ENCODE measurements at places on chromosomes 1 and 21. TPM values are rescaled to one million over a fixed set of nuclear protein-coding genes. Genes with fewer than 3 reads are reported as not detected.

The AMY2A gene
- 3.9 TPM for polyA plus RNA-seq

The SPATA1 gene
- polyA plus RNA-seq: 0.18 TPM

The NPPA gene
- polyA plus RNA-seq: 40.6 TPM

The CHIA gene
- 0.03 TPM for polyA plus RNA-seq

The NUP210L gene
- 0.02 TPM for polyA plus RNA-seq

The IL20 gene
- polyA plus RNA-seq: 0.67 TPM

The ALX3 gene
- polyA plus RNA-seq: 0.07 TPM

The AMY1C gene
- 0.06 TPM for polyA plus RNA-seq

The NMNAT2 gene
- 0.90 TPM for polyA plus RNA-seq

The FNDC5 gene
- polyA plus RNA-seq: 4.2 TPM

The LCE3E gene
- not detected for polyA plus RNA-seq

The TAGLN2 gene
- polyA plus RNA-seq: 442 TPM

The LRRC38 gene
- polyA plus RNA-seq: 0.22 TPM

The FLG2 gene
- not detected for polyA plus RNA-seq

The HPDL gene
- polyA plus RNA-seq: 1.3 TPM

The IGSF5 gene
- not detected for polyA plus RNA-seq

The SAMD13 gene
- polyA plus RNA-seq: 0.62 TPM

The TRAPPC3 gene
- polyA plus RNA-seq: 37.1 TPM

The LYPD8 gene
- polyA plus RNA-seq: not detected

Measured in adipose tissue (tissue), 3 donors.